H1 (cell line): ENCODE measurements at places on chromosomes 7 and 10.

DNA sequence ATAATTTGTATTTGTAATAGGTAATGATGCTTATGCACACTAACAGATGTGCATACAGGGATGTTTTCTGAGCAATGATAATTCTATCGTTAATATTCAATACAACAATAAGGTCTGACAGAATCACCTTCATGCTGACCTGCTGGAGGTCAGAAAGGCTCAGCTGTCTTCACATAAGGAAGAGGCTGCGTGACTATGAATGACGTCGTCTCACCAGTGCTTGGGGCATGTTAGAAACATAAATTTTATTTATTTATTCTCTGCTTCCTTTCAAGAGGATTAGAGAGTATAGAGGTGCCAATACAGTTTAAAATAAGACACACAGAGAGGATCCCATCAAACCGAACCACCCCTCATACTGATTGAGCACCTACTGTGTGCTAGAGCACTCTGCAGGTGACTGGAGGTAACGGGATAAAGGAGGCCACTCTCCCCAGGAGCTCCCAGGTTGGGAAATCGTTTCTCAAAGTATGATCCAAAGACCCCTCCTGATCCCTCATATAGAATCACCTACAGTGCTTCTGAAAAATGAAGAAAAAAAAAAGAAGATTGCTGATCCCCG, 265.6 kb upstream of the NPVF start:
- DNase-seq: no peak

DNA sequence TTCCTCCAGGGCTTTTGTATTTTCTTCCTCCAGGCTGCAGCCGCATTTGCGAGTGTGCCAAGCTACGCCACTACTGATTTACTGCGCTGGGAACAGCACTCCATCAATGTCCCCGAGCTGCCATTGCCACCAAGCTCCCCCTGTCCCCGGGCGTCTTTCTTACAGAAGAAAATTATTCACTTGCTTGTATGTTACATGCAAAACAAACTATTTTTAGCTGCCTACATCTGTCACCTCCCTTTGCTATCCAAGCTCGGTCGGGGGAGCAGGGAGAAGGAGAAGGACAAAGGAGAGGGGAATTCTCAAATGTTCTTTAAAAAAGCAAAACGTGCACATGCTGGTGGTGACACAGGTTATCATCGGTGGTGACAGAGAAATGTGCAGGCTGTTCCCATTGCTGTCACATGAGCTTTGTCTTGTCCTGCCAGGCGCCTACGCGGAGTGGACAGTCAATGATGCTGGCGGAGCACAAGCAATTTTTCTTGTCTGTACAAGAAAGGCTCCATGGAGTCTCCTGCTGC, 93.1 kb downstream of the ADARB2 start:
- no peak for DNase-seq

GRCh38 chr10:128009372-128010126, 102.6 kb downstream of the PTPRE start:
- DNase-seq: no peak

DNA sequence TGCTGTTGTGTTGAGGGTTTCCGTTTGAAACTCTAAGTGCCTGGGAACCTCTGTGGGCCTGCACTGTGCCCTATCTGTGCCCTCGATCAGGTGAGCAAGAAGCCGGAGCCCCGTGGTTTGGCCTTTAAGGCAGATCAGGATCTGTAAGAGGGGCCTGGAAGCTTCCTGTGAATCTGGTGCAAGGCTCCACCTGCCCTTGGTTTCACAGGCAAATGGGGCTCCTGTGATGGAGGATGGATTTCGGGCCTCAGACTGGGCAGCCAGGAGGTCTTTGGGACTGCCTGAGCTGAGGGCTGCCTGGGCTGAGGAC, 21.6 kb downstream of the SCART1 start:
- no peak for DNase-seq

DNA sequence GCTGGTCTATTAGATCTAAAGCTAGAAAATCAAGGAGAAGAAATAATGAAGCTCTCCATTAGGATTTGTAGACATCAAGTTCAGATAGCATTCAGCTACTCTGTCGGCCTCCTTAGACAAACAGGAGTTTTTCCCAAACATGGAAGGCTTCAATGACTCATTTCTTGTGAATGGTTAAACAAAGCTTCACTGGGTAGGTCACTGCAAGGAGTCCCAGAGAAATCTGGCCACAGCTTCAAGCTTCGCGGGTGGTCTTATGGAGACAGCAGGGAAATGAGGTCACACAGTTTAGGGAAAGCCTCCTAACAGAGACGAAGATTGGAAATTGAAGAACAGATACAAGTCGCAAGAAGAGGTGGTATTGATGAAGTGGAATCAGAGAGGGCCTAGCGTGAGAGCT, 22.6 kb upstream of the LRRC72 start:
- DNase-seq: no peak

DNA sequence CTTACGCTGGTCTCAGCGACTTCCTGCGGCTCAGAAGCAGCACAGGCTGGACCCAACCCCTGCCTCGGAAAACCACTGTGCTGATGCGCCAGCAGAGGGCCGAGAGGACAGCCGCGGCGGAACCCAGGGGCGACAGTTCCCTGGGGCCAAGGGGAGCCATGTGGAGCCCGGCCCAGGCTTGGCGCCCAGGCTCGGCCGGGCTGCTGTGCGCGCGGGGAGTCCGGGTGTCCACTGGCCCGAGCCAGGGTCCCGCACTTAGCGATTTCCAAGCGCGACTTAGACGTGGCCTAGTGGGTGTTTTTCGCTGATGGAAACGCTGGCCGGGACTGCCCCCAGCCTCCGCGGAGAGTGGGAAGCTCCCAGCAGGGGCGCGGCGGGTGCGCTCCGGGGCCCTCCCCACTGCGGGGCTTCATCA, 18.6 kb upstream of the ZNF32 start:
- DNase-seq: no peak

GRCh38 chr7:90654718-90655427, 58.8 kb downstream of the CDK14 start:
- DNase-seq: no peak

DNA sequence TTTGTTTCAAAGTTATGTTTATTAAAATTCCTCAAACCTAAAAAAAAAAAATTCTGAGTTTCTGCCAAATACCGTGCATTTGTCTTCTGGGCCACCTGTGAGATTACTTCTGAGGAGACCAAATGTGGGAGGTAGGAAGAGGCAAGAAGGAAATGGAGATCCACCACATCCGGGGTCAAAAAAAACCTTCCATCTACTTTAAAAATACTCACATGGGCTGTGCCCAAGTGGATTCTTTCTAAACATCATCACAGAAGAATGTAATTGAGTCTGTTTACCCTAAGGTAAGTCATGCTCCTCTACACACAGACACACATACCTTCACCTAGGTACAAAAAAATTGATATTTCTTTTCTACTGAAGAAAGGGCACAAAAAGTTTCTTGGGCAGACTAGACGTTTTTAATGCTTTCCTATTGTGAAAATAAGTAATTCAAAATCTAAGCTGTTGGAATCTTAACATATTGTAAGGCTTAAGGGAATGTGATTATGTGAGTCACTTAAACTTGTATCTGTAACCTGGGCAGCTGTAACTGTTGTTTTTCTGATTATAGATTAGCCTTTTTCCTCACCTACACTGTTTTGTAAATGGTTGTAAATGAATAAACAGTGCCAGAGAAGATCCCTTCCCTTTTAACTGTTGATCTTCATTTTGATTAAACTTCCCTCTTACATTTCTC, 19.1 kb upstream of the SPOCK2 start:
- DNase-seq: no peak

GRCh38 chr7:76265299-76265698, 37.2 kb upstream of the HSPB1 start:
- DNase-seq: no peak

GRCh38 chr10:11193001-11193551, 175.4 kb downstream of the CELF2 start:
- no peak for DNase-seq

DNA sequence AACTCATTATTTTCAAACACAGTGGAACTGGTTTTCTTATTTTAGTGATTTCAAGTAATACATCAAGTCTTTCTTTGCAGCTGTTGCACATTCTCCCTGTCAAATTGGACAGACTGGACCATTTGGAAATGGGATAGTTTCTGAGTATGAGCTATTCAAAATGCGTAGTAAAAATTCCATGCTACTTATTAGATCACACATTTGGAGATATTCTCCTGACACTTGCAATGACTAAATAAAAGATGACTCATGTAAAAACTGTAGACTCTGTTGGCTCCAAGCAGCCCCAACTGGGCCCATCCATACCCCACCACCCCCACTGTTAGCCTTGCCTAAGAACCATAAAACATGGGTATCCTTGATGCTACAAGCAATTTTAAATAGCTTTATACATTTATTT, 25.9 kb upstream of the BICC1 start:
- DNase-seq: no peak

GRCh38 chr10:6140141-6140841, 51.5 kb downstream of the RBM17 start:
- no peak for DNase-seq

GRCh38 chr10:95392681-95393164, 101.9 kb upstream of the PDLIM1 start:
- DNase-seq: no peak

DNA sequence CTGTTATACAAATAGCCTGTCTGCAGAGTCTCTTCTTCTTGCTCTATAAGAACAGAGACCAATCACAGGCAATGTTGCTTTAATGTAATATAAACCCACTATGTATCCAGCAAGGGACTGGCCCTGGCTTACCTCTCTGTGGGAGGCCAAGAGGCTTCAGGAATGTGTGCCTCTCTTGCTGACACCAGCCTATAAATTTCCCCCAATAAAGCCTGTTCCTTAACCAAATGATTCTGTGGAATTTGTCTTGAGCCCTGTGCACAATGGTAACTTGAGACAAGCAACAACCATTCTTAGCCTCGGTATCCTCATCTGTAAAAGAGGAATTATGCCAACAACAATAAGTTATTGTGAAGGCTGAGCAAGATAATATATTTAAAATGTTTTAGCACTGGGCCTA, 563.7 kb downstream of the GRM8 start:
- DNase-seq: no peak

DNA sequence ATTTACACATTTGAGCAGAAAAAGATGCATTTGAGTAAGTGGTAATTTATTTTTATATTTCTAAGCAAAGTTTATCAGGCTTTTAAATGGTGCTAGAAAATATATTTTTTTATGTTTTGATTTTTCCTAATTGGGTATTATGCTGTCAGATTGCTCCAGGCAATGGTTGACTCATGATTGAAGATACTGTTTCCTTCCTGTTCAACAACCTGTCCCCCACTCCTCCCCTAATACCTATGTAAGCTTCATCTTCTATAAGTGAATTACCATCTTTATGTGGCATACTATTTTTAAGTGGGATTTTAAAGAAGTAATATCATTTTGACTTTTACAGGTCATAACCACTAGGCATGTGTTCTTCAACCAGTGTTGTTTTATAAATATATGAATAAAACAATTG, 21.4 kb downstream of the TSPAN13 start:
- no peak for DNase-seq

DNA sequence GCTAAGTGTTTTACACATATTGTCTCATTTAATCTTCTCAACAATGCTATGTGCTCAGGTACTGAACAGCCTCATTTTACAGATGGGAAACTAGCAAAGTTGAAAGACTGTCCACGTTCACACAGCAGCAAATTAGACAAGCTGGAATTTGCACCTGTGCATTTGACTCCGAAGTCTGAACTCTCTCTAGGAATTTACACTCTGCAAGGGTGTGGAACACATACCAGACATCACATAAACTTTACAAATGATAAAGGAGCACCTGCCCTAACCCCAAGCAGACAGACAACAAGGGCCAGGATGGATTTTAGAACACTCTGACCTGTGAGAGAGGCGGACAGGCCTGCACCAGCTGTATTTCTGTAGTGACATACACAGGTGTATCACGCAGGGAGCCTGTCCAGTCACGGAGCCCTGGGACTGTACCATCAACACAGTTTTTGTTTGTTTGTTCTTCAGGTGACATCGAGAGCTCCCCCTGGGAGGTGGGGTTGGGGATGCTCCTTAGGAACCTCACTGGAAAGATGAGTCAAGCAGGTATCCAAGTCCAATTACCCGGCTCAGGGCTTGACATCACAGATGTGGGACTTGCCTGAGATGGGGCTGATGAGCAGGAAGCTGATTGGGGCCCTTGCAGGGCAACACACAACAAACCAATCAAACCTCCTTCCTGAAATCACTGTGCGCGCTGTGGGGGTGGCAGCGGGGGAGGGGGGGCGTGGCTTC, 31.0 kb downstream of the MKI67 start:
- no peak for DNase-seq

DNA sequence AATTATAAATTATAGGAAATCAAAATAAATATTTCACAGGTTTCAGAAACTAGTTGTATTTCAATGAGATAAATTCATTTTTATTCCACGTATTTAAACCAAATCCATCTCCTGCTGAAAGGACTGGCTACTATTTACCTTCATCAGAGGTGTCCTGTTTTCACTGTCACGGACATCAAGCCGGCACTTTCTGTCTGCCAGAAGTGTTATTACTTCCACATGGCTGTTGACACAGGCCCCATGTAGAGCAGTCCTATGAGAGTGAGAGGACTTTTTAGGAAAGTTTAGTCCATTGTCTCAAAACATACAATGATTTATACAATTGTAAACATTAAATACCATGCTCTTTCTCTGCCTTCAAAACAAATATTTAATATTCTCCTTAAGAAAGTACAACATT, 100.4 kb upstream of the ACBD5 start:
- no peak for DNase-seq

DNA sequence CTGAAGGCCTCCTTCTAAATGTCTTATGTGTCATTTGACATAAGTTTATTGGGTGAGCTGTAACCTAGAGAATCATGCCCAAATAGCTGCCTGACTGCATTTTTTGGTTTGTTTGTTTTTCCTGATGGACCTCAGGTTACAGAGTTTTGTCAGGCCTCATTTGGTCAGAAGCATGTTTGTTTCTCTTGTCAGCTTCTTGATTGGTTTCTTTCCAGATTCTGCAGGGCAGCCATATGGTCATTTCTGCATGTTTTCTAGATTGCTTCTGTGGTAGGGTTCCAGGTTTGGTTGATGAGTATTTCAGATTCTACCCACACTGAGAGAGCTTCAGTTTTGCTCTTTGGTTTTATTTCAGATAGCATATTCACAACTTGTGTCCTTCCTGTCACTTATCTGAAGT, 28.0 kb downstream of the GLCCI1 start:
- DNase-seq: no peak

DNA sequence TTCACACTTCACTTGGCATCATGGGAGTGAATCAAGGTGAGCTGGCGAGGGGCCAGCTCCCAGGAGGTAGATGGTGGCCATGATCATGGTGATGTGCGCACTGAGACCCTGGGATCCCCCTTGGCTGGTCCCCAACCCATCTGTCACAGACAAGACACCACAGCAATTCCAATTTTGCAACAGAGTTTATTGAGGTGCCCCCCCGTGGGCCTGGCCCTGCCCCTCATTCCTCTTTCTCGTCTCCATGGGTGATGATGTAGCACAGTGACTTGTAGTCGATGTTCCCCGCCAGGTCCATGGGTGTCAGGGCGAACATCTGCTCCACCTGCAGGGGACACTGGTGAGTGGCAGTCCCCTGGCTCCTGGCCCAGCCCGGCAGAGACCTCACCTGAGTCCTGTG, 2.4 kb downstream of the MYL7 start:
- DNase-seq: no peak

DNA sequence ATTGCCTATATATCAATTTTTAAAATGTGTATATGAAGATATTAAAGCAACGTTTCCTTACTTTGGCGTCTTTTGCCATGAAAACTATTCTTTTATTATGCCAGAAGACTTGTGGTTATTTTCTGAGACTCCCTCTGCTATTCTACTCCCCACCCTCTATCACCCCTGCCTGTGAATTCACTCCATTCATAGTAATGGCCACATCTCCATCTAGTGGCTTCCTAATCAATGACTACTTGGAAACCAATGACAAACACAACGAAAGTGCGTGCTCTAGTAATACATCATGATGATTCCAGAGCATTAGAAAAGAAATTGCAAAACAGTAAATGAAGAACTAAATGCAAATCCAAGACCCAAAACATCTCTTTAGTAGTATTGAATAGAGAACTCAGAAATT, 186.7 kb upstream of the HGF start:
- DNase-seq: no peak
